Activated CD8-positive, alpha-beta memory T cell treated with anti-CD3 and anti-CD28 coated beads for 1 hour (primary cell): ENCODE measurements at places on chromosomes 2 and 18.

DNA sequence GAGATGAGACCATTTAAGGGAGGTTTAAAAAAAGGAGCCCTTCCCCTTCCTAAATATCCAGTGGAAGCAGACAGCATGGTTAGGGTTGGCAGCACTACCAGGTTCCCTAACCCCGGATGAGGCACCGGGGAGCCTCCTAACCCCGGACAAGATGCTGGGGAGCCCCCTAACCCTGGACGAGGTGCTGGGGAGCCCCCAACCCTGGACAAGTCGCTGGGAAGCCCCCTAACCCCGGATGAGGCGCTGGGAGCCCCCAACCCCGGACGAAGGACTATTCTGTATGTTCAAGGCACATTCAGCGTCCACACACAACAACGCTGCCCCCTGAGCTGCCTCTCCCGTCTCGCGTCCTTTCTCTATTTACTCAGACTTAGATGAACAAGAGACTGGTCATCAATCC is 51.9 kb downstream of the ANKMY1 start:
- no peak for DNase-seq

GRCh38 chr18:13793819-13794218 is 30.1 kb upstream of the MC5R start:
- DNase-seq = no peak

- no peak for DNase-seq
Observed at GRCh38 chr2:70516596-70516995, 37.0 kb downstream of the TGFA start.

DNA sequence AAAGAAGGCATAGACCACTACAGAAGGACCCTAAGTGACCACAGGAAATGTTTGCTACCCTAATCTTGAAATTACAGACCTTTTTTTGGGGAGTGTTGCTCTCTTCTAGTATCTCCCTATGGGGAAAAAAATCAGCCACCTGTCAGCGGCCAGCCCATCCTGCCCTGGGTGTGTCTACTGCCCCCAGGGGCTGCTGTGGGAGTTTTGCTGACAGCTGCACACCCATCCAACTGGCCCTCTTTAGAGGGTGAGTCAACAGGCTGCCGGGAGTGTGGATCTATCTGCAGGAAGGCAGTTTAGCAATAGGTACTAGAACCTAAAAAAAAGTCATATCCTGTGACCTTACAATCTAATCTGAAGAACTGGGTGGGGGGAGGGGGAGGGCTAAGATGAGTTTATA is 796 bp upstream of the DYSF start:
- no peak for DNase-seq

GRCh38 chr2:171317492-171318125 is 116.2 kb downstream of the METTL8 start:
- no peak for DNase-seq

DNA sequence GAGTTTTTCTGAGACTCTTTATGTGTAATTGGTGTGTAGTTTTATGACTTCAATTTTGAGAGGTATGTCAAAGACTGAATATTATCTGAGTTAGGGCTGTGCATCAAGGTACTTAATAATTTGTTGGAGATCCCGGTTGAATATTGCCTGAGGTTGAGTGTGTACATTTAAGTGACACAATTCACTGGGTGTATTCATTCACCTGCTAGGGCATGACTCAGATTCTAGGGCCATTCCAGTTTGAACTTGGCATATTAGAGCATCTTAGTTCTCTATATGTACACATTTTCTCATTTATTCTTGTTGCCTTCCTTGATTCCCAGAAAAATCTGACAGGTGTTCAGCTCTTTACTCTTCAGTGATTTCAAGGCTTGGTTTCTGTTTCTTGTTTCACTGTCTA is 12.5 kb downstream of the MAP4K4 start:
- no peak for DNase-seq

GRCh38 chr2:182818501-182818900 is 47.9 kb downstream of the FRZB start:
- no peak for DNase-seq

- no peak for DNase-seq
Observed at GRCh38 chr2:205959521-205959920, 126.5 kb downstream of the INO80D start.

DNA sequence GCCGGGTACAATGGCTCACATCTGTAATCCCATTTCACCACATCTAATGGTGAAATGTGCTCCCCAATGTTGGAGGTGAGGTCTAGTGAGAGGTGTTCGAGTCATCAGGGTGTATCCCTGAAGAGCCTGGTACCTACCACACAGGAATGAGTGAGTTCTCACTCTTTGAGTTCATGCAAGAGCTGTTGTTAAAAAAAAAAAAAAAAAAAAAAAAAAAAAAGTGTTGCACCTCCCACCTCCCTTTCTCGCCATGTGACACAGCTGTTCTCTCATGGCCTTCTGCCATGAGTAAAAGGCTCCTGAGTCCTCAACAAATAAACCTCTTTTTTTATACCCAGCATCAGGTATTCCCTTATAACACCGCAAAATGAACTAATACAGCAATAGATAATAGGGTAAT is 106.3 kb downstream of the C2orf74 start:
- DNase-seq = no peak
